Small intestine (tissue), 16 donors: ENCODE measurements at places on chromosomes 5 and 9.

GRCh38 chr5:9564752-9565151, 18.9 kb upstream of the SEMA5A start:
- no peak for DNase-seq

DNA sequence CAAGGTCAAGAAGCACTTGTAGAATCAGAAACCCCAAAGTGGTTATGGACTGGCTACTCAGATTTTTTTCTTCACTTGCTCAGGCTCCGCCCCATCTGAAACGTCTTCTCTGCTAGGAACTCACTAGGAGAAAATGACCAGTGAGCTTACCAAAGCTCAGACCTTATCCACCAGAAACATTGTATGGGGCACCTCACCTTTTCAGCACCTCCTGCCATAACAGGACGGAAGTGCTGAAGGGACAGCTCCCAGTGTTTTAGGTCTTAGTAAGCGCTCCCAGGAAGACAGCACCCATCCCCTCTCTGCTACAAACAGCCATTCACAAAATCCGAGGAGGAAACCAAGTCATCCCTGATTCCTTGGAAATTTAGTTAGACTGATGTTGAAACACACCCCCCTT, 1.2 kb upstream of the GABRA1 start:
- no peak for DNase-seq

DNA sequence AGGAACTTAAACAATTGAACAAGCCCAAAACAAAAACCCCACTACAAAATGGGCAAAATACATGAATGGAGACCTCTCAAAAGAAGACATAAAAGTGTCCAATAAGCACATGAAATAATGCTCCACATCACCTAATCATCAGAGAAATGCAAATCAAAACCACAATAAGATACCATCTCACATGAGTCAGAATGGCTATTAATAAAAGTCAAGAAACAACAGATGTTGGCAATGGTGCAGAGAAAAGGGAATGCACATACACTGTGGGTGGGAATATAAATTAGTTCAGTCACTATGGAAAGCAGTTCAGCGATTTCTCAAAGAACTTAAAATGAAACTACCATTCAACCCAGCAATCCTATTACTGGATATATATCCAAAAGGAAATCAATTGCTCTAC, 337.4 kb upstream of the GRIA1 start:
- no peak for DNase-seq

GRCh38 chr9:127814619-127815511, 12.2 kb downstream of the FPGS start:
- no peak for DNase-seq

DNA sequence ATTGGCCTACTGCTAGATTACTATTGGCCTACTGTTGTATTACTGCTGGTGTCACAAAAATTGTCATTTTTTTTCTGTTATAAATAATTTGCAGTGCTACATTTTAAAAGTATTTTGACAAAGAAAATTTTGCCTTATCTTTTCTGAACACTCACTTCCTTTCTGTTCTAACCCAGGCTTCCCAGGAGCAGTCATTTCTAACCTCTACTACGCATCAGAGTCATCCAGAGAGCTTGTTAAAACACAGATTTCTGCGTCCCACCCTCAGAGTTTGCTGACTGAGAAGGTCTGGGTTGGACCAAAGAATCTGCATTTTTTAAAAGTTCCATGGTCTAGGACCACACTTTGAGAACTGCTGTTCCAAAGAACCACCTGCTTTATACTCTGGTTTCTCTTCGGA, 306.1 kb downstream of the GLIS3 start:
- DNase-seq = no peak

DNA sequence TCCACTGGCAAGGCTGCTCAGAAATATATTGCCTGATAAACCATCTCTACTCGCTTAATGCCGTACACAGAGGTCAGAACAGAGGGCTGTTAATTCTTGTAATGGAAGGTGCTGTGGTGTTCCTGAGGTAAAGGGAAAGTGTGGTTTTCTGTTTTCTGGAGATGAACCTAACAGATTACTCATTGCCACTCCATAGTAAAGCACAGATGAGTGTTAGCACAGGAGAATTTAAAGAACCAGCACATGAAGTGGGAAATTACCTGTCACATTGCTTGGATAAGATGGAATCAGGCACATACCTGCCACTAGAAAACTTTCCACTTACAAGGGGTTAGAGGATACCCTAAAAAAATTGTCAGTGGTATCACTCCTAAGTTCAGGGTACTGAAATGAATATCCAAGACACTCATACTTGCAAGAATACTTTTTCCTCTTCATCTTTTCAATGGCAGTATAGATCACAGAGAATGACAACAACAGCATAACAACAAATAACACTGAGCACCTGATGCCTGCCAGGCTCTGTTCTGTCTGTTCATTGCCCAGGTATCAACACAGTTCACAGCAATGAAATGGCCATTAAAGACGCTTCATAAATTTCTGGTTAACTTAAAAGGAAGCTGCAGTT, 152.9 kb upstream of the GNA14 start:
- DNase-seq = no peak

DNA sequence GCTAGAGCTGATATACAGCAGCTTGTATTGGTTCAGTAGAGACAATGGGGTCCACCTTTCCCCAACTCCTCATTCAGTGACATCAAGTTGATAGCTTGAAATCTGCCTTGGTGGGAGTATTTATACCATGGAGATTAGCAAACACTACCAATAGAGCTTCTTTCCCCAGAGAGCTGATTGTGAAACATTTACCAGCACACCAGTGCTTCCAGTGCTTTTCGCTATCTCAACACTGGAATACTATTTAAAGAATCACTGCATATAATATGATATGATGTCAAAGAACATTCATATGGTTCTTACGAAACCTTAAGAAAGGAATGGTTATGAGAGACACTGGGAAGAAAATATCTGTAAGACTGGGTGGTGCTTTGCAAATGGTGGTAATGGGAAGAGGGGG, 21.8 kb upstream of the RNF145 start:
- DNase-seq = no peak

- DNase-seq = peak; percentile 51
These were observed 4.3 kb downstream of the SMIM33 start for GRCh38 chr5:139474890-139475791.

- peak; percentile 36 for DNase-seq
These were observed 52.9 kb downstream of the C9orf50 start for GRCh38 chr9:129567842-129568559.

GRCh38 chr5:3033033-3033755, 281.7 kb upstream of the IRX2 start:
- DNase-seq = no peak

- DNase-seq = no peak
These were observed 147.3 kb downstream of the CACNA1B start for GRCh38 chr9:138024831-138025291.

DNA sequence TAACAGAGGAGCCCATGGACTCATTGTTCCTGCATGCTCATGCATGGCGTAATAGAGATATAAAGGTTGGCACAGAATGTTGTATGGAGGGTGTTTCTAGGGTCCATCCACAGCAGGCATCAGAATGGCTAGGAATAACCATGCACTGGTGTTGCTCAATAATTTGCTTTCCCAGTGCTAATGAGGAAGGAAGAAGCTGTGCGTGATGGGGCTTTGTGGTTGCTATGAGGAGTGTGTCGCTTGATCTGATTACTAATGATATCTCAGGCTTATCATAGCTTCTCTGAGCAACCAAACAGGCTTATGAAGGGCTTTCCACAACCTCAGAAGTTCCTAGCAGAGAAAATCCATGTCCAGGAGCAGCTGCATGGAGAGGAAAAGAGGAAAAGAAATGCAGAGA, 151.3 kb upstream of the TRPC7 start:
- no peak for DNase-seq

DNA sequence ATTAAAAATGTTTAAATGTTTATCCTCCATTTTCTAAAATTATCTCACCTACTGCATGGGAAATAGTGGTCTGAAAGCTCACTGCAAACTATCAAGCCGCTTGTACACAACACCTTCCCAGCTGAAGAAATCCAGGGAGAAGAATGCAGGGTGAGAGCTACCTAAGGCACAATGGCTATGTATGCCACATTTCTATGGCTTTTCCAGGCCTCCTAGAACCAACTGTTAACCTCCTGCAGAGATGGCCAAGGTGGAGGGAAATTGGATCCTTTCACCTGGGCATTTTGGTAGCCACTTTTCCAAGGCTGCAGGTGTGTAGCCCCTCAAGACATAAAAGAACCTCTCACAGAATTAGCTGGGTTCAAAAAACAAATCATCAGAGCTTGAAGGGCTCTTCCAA, 286.4 kb downstream of the EBF1 start:
- no peak for DNase-seq

- no peak for DNase-seq
These were observed 8.9 kb upstream of the HSPA9 start for GRCh38 chr5:138583984-138584637.

DNA sequence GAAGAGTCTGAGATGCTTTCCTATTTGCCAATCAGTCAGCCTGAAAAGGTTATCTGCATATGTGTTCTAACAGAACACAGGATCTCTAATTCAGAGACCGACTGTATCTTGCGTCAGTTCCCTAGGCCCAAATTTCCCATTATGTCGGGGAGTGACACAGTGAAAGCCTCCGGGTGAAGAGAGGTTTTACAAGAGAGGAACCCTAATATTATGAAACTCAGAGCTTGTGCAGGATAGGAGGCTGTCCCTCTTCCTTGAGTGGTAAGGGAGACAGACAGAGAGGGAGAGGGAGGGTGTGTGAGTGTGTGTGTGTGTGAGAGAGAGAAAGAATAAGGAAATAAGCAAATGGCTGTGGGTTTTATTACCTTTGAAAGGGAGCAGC, 1.9 kb downstream of the CD14 start:
- DNase-seq = no peak

GRCh38 chr5:172162323-172162986, 25.6 kb downstream of the STK10 start:
- no peak for DNase-seq

DNA sequence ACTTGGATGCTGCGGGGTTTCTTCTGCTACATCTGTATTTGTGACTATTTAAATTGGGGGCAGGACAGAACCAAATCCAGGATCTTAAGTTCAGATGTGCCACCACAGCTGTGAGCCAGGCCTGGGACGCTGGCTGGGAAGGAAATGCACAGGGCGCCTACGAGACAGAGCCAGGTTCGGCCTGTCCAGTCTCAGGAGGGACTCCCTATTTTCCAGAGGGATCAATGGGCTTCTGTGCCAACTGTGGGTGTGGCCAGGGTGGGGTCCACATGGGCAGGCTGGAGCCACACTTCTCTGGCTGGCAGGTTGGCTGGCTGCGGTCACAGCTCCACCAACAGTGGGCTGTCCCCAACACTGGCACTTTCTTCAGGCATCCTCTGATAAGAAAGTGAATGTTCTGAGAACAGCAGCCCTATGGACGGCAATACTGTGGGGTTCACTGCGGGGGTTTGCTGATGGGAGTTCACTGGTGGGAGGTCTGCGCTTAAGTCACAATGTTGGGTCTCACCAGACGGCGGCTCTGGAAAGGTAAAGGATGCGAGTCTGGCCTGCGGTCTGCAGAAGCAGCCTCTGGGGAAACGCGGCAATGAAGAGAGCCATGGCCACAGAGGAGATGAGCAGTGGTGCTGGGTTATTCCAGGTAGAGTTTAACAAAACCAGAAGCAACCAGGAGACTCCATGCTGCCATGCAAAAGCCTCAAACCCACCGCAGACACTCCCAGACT, 78.1 kb downstream of the DAP start:
- no peak for DNase-seq

- no peak for DNase-seq
These were observed 1402.4 kb upstream of the NUDT12 start for GRCh38 chr5:104965006-104965405.

DNA sequence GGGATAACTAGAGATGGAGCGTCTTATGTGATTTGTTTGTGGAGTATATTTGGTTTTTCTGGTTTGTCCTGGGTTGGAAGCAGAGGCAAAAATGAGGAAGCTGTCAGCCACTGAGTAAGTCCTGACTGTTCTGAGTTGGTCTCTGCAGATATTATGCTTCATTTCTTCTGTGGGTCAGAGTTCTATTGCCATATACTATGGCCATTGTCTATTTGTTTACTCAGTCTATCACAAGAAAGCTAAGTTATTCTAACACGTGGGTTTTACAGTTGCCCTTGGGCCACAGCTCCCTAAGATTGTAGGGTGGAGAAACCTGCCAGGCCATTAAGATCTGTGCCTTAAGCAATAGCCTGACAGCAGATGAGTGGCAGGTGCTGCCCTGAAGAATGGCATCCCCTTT, 3.0 kb upstream of the CTSV start:
- DNase-seq = peak; percentile 84

GRCh38 chr9:134913041-134913712, 4.5 kb downstream of the FCN1 start:
- DNase-seq = no peak

DNA sequence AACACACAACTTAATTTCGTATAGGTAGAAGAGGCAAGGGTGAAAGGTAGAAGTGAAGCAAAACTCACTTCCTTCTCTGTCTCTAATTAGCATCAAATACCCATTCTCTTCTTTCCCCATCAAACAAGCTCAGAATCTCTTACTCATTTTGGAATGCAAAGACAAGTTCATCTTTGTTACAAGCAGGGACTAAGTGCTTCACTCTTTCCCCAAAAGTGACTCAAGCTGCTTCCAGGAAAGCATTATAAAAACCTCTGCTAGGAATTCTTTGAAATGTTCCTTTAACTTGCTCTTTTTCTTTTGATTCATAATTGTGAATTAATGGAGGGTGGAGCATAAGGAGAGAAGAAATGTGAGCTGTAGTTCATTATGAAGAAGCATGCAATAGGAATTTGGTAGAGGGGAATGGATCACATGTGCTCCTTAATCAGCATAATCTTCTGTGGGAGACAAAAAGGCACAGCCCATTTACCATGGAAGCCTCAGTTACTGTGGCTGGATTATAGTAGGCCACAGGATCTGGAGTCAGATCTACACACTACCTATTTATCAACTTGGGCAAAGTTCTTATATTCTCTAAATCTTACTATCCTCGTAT, 109.5 kb upstream of the DPYSL3 start:
- DNase-seq = no peak

DNA sequence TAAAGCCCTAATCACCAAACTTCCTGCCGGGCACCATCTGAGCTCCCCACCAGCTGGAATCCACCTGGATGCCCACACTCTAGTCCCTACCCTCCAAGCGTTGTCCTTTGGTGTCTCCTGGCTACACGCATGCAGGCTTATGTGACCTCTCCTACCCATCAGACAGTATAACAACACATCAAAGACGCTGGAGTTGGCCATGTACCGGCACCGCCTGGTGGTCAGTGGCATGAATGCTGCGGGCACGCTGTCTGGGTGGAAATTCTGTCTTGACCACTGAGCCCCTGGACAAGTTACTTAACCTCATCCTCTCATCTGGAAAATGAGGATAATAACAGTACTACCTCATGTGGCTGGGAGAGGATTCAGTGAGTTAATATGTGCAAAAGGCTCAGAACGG, 23.4 kb upstream of the CORO2A start:
- no peak for DNase-seq

- no peak for DNase-seq
These were observed 216.3 kb downstream of the CETN3 start for GRCh38 chr5:90193185-90193822.

- DNase-seq = no peak
These were observed 122.8 kb upstream of the PUM3 start for GRCh38 chr9:2966565-2967300.

GRCh38 chr5:17415321-17415758, 82.7 kb upstream of the TAF11L2 start:
- DNase-seq = no peak

GRCh38 chr9:95057101-95057500, 260.4 kb downstream of the FANCC start:
- DNase-seq = no peak
